T1000 (cell line): ENCODE measurements at places on chromosomes 12 and 14.

- no peak for DNase-seq
Measured at GRCh38 chr12:67141296-67142018, 127.7 kb upstream of the CAND1 start.

DNA sequence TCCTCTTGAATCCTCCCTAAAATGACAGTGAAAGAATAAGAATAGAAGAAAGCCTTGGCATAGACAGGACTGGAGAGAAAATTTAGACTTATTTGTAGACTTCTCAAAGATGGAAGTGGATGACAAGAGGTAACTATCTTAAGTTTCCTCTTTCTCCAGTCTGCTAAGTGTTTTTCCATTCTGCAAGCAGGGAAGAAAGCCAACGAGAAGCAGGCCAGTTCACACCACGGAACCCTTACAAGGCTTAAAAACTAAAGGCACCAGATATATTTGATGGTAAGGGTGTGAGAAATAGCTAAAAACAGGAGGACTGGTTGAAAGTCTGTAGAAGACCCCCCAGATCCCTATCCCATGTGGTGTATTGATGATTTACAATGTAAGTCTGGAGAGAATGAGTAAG, 82.9 kb upstream of the GPHB5 start:
- no peak for DNase-seq

- DNase-seq: no peak
Measured at GRCh38 chr14:100526057-100526456, 61.2 kb downstream of the BEGAIN start.

- no peak for DNase-seq
Measured at GRCh38 chr12:124536641-124537040, 30.8 kb downstream of the NCOR2 start.

DNA sequence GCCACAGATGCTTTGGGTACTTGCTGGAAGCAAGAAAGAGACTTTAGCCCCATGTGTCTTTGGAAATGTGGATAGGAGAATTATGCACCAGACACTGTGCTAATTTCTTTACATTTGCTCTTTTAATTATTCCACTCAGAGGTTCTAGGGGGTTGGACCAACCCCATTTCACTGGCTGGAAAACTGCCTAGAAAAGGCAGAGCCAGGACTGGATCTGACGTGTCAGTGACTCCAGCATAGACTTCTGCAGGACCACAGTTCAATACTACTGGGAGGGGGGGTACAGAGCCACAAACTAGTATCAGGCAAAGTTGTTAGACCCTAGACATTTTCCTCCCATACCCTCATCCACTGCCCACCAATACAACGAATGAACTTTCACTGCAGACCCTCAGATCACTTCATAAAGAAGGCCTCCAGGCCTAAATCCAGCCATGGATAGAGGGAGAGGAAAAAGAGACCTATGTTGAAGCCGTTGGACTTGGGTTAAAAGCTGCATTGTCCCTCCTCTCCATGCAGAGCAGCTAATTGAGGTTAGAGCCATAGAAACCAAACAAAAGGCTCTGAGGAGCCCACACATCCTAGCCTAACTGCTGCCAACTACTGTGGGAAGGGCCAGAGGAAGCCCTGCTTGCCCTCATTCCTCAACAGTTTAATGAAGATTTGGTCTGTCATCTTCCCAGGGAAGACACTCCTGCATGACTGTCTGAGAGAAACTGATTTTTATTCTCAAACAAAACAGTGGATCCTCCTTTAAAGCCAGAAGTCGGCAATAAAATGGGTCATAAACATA, 68.7 kb downstream of the STON2 start:
- DNase-seq: no peak

- DNase-seq: no peak
Measured at GRCh38 chr14:92692822-92693226, 55.6 kb downstream of the LGMN start.

DNA sequence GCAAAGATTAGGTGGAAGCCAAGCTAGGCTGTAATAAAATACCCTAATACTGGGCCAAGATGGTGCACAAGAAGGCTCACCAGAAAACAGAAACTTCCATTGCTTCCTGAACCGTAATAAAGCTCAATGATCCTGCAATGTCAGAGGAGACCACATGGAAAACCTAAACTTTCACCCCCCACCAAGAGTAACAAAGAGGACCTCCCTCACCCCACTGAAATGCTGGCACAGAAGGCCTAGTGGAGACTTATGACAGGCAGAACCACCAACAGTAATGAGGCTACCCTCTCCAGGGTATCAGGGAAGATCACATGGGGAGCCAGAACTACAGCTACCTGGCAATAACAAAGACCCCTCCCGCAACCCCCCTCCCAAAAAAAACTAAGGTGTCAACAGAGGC, 43.1 kb downstream of the CEP83 start:
- DNase-seq: no peak

- DNase-seq: no peak
Measured at GRCh38 chr12:11684393-11684792, 34.9 kb downstream of the ETV6 start.

GRCh38 chr12:31991146-31991545, 31.9 kb downstream of the RESF1 start:
- no peak for DNase-seq

DNA sequence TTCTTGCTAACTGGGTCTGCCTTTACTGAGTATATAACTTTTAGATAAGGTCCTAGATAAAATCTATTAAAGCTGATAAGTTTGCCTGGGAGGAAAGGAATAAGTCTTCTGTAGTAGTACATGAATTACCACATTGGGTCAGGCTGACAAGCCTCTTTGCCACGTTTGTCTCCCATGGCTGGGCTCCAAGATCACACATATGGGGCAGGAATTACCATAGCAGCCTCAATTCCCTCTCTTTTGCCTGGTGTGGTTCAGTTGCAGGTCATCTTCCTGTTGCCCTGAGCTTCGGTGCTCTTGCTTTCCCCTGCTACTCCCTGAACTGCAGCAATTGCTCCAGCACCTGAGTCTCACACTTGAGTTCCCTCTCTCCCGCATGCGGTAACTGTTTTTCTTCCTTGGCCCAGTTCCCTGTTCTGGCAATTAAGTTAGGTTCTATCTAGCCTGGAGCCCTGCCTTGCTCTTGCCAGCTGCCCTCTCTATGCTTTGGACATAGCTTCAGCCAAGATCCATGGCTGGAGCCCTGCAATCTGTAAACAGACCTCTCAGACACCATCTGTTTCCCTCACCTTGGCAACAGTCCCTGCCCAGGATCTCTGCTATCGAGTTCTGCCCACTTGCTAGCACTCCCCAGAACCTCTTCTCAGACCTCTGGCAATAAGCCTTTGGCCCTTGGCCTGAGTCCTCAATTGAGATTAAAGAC, 5.8 kb upstream of the GLT8D2 start:
- no peak for DNase-seq

DNA sequence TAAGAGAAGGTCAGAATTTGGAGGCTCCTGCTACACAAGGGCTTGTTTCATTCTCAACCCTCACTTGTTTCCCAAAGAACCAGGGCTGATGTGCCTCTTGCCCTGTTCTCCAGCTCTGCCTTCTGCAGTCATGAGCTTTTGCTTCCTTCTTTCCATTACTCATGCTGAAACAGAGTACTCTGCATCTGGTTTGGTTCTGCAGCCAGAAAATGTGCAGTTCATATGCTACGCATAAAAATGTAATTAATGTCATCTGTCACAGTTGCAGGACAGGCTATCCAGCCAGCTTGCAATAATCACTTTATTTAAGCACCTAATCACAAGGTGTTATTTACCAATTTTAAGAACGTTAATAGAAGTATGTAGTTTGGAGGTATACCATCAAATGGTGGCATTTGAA, 150.2 kb downstream of the SRGAP1 start:
- no peak for DNase-seq

DNA sequence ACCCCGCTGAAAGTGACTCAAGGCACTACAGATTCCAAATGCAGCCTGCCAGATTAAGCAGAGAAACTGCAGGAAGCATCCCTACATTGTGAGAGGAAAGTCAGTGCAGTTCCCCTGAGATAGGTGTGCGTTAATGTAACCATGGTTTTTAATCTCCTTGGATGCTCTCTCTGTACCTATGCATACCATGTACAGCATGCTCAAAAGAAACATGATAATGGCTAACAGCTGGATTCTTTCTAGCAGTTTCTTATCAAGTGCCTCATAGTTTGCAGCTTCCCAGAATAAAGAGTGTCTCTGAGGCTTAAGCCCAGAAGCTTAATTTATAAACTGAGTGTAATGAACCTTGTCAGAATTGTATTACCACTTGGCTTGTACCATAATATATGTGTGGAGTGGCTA, 17.1 kb upstream of the MDM1 start:
- no peak for DNase-seq

- DNase-seq: no peak
Measured at GRCh38 chr12:22121224-22121623, 75.2 kb downstream of the CMAS start.

DNA sequence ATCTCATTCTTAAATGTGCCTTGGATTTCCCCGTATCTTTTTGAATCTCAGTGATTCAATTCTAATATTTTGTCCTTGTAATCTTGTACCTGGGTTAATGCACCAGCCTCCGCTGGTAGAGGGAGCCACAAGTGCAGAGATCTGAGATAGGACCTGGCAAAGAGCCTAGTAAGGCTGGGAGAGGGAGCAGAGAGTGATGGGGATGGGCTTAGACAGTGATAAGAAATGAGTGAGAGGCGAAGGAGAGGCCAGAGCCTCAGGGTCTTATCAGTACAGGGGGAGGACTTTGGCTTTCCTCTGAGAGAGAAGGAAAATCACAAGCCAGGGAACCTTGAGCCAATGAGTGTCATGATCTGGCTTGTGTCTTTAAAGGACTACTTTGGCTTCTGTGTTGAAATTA, 30.5 kb upstream of the LMNTD1 start:
- no peak for DNase-seq

DNA sequence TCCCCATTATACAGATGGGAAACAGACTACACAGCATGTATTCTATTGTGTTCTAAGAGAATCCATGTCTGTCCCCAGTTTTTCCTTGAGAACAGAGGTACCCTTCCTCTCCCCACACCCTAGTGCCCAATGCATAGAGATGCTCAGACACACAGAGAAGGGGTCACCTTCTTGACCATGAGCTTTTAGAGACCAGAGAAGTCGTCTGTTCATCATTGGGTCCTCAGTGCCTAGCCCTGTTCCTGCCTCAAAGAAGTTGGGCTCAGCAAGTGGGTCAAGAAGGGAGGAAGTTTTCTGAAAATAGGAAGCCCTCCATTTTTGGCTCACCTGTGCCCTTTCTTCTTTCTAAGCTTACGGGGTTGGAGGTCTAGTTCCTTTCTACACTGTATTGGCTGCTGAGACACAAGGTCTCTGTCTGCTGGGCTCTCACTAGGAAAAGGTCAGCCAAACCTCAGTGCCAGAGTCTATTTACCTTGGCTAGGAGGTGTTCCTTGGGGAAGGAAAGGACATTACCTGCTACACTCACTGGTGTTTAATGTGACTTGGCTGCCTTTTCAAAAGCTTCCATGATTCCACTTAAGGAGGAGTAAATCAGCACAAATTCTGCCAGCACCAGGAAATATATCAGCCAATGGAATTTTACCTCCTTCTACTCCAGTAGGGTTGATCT, 198.5 kb upstream of the PWP1 start:
- DNase-seq: no peak

- DNase-seq: no peak
Measured at GRCh38 chr14:23403139-23403438, 5.0 kb downstream of the MYH6 start.

DNA sequence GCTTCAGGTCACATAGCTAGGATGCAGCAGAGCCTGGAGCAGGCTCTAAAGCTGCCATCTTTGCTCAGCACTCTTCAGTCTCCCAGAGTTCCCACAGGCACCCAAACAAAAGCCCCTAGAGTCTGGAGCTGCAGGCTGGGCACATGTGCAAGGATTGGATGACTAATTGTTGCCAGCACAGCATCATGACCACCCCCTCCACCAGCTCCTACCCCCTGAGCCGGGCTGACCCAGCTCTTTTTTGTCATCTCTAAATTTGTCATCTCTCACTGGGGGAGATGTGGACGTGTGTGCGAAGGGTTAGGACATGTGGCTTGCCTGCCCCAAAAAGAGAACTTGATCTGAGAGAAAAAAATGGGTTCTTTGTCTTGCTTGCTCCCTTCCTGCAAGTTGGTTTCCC, 4.3 kb upstream of the MMP19 start:
- peak; percentile 38 for DNase-seq

- DNase-seq: no peak
Measured at GRCh38 chr12:3227076-3227975, 150.1 kb downstream of the TSPAN9 start.

GRCh38 chr12:118528625-118529024, 152.3 kb downstream of the SUDS3 start:
- no peak for DNase-seq

- no peak for DNase-seq
Measured at GRCh38 chr12:94498698-94499097, 39.0 kb upstream of the CEP83 start.

DNA sequence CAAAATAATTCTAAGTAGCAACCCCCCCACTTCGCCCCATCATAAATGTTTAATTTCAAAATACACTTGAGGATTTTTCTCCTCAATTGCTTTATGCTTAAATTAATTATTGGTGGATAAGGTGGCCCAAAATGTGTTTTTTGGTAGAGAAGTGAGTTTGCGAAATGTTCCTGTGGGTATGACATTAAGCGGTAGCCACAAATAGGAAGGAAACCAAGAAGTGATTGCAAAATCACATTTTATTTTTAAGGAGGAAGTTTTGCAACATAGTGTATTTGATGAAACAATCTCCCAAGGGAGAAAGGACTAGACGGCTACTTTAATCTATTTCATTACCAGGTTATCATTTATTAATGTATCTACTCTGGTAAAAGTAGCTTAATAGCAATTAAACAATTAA, 25.5 kb downstream of the SLC25A3 start:
- DNase-seq: no peak

GRCh38 chr12:62530596-62530995, 64.0 kb downstream of the MON2 start:
- DNase-seq: no peak

DNA sequence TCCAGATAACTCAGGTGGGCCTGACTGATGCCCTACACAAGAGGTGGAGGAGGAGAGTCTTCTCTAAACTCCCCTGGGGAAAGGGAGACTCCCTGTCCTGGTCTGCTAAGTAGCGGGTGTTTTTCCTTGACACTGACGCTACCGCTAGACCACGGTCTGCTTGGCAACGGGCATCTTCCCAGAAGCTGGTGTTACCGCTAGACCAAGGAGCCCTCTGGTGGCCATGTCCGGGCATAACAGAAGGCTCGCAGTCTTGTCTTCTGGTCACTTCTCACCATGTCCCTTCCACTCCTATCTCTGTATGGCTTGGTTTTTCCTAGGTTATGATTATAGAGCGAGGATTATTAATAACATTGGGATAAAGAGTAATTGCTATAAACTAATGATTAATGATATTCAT, 965.5 kb downstream of the TMEM121 start:
- DNase-seq: no peak
